ENCODE measurements at places on chromosomes 13 and 19.

DNA sequence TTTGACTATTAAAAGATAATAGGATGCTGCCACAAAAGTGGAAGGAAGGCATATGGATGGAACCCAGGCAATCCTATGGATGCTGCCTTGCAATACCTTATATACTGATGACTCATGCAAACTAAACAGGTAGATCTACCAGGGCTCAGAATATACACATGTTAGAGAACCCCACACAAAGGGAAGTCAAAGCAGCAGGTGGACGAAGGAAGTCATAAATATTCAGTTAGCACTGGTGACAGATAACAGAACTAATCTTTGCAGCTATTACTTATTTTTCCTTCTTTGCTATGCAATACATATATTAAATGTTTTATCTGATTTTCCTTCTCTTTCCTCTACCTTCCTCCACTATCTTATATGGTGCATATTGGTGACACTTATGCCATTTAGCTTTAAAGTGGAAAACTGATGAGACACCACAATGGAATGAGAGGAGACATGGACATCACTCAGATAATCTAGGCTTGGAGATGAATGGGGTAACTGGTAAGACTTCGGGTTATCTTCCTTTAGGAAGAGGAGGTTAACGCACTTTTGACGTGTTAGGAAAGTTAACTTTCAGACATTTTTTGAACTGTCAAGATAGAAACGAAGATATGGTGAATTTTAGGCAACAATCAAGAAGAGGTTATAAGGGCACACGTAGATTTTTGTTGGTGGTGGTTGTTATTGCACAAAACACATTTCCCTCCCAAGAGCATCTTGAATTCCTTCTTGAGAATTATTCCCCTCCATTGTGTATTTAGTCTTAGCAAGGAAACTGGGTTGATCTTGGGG is 39.8 kb upstream of the MBNL2 start:
- no peak for DNase-seq

GRCh38 chr19:53538378-53539109 is 599 bp downstream of the ZNF331 start:
- no peak for DNase-seq

DNA sequence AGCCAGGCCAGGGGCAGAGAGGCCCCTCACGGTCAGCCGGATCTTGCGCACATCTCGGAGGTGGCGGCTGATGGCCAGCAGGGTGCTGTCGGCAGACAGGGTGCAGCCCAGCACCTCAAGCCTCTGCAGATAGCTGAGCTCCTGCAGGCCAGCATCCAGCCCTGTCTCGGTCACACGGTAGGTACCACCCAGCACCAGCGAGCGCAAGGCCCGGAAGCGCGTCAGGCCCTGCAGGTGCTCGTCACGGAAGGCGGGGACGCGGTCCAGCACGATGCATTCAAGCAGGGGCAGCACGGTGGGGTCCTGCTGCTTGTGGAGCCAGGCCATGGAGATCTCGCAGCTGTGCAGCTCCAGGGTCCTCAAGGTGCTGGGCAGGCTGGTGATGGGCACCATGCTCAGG is 7.7 kb downstream of the FBXL12 start:
- DNase-seq = no peak

GRCh38 chr19:6800991-6801484 is 28.5 kb downstream of the VAV1 start:
- DNase-seq = no peak

GRCh38 chr13:37263871-37264270 is 158.4 kb upstream of the CSNK1A1L start:
- no peak for DNase-seq

DNA sequence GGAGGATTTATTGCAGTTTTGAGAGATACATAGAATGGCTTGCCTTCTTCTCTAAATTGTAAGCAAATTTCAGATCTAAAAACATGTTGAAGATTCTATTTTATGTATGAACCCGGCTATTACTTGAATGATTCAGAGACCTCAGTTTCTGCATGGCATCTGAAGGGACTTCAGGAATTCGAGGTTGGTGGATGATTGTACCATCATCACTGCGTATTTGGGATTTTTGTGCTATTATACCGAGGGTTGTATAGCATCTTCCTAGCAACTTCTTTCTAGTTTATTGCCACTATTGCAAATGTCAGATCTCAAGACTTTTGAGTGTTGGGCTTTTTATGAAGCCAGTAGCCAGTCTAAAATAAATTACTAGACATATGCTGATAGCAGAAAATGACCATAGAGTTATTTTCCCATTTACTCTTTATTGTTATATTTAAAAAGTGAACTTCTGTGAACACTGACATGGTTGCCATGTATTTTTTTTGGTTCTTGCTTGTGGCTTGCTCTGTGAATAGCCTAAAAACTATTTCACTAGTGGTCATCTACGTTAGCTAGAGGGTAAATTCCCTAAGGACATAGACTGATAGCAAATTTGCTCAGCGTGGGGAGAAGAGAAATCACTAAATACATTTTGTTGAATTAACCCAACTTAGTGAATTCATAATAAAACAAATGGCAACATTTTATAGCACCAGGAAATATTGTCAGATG is 70.6 kb upstream of the KLF12 start:
- no peak for DNase-seq

- DNase-seq = no peak
These were observed 11.5 kb upstream of the TNFSF9 start for GRCh38 chr19:6519289-6519688.

GRCh38 chr19:49014123-49014869 is 2.6 kb downstream of the LHB start:
- DNase-seq = no peak

DNA sequence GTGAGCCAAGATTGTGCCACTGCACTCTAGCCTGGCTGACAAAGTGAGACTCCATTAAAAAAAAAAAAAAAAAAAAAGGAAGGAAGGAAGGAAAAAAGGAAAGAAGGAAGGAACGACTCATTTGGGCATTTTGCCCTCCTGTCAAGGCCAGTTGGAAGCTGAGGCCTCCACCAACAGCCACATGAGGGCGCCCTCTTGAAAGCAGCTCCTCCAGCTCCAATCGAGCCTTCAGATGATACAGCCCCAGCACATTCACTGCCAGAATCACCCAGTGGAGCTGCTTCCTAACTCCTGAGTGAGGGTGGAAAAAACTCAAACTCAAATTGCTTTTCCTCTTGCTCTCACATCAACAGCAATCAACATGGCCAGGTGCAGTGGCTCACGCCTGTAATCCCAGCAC is 40.9 kb downstream of the GNG7 start:
- DNase-seq = no peak

DNA sequence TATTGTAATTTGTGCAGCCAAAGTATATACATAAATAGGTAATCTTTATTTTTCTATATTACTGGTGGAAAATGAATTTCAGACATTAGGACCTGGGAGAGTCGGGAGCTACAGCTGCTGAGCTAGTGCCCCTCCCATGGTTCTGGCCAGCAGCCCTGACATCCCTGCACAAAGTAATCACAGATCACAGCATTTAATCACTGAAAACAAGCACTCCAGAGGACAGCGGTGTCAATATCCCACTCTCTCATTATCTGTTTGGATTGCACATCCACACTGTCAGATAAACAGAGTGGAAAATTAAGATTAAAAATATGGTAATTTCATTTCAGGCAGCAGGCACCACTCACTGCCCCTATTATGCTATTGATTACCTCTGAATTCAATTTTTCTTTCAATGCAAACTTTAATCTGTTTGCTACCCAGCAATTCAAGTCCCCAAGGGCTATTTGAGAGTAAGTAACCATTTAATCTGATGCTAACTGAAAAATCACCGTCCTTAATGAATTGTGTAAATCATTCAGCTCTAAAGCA is 254.1 kb upstream of the SOX21 start:
- no peak for DNase-seq

- no peak for DNase-seq
These were observed 55.9 kb upstream of the RANBP3 start for GRCh38 chr19:6033744-6034264.

GRCh38 chr19:46610851-46611770 is 10.0 kb downstream of the CALM3 start:
- DNase-seq = no peak

- DNase-seq = no peak
These were observed 23.7 kb upstream of the GPR18 start for GRCh38 chr13:99281811-99282263.

DNA sequence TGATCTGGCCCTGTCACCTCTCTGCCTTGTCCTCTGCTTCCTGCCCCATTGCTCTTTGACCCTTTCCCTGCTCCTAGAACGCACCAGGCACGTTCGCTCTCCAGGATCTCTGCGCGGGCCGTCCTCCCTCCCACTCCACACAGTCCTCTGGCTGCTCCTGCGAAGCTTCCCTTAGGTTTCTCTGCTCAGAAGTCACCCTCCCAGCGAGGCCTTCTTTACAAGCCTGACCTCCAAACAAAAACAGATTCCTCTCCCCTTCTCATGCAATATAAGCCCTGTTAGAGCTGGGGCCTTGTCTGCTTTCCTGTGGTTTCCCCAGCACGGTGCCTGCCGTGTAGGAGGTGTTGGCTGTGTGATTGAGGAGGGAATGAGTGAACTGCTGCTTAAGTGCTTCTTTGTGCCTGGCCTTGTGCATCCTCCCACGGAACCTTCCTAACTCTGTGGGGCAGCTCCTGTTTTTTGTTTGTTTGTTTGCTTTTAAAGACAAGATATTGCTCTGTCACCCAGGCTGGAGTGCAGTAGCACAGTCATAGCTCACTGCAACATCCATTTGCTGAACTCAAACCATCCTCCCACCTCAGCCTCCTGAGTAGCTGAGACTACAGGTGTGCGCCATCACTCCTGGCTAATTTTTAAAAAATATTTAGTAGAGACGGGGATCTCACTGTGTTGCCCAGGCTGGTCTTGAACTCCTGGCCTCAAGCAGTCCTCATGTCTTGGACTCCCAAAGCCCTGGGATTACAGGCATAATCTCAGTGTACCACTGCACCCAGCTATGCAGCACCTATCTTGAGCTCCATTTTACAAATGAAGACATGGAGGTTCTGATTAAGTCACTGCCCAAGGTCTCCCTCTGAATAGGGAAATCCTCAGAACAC is 82.0 kb downstream of the SIPA1L3 start:
- DNase-seq = no peak

DNA sequence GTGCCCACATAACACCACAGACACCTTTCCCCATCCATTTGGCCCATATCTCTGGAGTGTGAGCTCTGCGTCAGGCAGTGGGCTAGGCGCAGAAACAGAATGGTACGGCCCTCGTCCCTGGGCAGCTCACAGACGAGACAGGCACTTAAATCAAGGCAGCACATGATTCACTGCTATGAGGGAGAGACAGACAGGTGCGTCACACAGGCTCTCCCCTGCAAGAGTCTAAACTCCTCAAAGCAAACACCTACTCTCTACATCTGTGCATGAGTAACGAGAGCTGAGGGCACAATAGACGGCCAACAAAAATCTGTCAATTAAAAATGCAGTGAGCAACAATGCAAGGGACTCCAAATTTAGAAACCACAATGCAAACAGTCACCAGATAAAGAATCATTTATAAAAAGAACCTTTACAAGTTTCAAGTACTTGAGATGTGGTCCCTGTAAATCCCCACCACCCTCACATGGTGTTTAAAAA is 348.9 kb downstream of the UQCRFS1 start:
- DNase-seq = no peak

GRCh38 chr19:19460761-19461265 is 54.5 kb downstream of the TSSK6 start:
- DNase-seq = peak; percentile 39

GRCh38 chr19:4414144-4414799 is 11.8 kb downstream of the CHAF1A start:
- DNase-seq = no peak

- no peak for DNase-seq
These were observed 5.7 kb upstream of the TBXA2R start for GRCh38 chr19:3612330-3612729.

DNA sequence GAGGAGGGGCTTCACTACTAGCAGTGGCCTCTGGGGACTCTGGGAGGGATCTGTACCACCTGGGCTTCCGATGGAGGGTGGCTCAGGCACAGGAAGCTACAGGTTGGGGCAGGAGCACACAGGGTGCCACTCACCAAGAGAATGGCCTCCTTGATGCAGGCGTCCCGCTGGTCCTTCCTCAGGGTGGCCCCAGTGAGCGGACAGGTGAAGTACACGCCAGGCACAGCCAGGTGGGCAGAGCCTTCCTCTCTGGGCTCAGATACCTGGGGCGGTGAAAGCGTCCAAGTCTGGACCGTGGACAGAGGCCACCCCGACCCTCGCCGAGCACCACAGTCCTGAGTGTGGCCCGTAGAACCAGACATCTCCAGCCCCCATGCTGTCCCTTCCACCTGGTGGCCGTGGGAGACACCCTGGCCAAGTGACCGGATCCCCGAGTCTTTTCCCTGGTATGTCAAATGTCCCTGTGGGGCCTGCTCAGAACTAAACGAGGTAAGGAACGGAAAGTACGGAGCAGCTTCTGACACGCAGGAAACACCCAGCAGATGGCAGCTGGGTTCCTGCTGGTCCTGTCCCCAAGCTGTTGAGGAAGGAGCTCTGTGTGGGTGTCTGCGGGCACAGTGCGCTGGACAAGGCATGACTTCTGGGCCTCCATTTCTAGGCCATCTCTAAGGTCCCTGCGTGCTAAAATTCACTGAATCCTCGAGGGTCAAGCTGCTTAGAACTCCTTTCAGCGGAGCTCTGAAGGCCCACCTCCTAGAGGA is 5.2 kb downstream of the UBXN6 start:
- DNase-seq = no peak

DNA sequence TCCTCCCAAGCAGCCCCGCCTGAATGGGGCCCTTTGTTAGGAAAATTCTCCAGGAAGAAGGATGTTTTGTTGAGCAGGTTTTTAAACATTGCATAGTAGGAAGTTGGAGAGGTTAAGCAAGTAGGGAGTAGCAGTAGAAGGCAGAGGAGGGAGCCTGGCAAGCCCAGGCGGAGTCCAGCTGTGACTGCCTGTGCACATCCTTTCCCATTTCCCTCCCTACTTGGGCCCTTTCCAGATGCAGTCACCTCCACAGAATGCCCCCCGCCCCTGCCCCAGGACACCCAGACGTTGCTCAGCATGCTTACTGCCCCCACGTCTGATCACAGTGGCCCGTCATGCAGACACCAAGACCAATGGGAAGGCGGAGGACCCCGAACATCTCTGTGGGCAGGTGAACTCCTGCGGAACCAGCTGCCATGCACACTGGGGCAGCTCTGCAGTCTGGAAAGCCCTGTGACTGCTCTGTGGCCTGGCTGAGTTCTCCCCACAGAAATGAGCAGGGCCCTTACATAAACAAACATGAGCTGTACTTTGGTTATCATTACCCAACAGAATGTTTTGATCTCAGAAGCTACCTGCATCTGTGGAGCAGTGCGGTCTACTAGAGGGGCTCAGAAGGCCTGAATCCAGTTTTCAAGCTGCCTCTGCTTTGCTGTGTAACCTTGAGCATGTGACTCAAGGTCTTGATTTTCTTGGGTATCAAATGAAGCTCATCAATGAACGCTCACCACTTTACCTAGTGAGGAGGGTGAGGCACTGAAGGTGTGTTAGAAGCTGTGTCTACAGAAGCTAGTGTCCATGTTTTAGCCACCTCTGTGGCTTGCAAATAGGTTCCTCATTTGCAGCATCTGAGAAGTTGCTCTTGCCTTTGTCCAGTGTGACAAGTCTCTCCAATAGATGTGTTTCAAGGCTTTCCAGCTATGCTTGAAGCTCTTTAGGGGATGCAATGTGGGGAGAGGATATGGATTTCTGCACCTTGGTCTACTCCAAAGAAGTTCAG is 84.2 kb downstream of the TNFRSF19 start:
- DNase-seq = no peak
